ENCODE measurements at places on chromosomes 16 and 17.

DNA sequence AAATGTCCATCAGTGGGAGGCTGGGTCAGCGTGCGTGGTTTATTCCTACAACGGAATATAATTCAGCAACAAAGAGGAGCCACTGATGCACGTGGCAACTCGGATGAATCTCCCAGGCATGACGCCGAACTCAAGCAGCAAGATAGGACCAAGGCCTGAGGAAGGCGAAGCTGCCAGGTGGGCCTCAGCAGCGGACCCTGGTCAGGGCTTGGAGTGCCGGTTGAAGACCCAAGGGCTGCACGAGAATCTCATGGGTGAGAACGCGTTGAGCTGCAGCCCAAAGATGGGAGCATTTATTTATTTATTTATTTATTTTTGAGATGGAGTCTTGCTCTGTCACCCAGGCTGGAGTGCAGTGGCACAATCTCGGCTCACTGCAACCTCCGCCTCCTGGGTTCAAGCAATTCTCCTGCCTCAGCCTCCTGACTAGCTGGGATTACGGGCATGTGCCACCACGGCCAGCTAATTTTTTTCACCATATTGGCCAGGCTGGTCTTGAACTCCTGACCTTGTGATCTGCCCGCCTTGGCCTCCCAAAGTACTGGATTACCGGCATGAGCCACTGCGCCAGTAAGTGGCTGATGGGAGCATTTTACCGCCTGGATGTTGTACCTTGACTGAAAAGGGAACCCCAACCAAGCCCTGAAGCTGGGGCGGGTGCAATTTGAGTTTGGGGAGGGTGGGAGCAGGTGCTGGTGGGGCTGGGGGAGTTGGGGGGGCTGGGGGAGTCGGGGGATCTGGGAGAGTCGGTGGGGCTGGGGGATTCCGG, 18.1 kb upstream of the BAHCC1 start:
- no peak for DNase-seq

DNA sequence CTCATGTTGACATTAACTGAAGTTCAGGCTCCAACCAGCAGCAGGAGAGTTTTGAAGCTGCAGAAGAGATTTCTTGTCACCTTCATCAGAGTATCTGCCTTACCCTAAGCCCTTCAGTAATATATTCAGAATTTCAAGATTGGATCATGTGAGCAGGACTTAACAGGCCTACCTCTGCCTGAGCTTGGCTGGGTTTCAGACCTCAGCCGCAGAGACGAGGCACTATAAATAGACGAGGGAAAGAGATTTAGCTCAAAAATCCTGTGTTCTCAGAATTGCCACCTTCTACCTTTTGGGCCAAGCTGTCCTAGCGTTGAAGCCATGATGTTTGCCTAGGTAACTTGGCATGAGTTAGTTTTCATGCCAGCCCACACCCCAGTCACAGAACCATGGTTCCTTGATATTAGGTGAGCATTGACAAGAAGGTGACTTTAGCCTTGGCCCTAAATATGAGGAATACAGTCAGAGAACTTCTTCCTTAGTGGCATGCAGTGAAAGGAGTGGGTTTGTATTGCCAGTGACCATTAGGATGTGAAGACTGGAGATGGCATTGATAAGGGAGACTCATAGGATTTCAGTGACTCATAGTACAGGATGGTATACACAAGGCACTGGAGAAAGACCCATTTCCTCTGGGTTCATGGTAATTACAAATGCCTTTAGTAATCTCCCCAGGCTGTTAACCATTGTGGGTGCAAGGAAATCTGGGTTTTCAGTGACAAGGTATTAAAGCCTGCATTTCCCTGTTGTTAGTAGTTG, 224.3 kb downstream of the MSI2 start:
- DNase-seq, result no peak

- DNase-seq, result no peak
Measured at GRCh38 chr16:15658556-15658955, 8.5 kb downstream of the NDE1 start.

- no peak for DNase-seq
Measured at GRCh38 chr17:80816241-80817103, 175.2 kb upstream of the CHMP6 start.

- DNase-seq, result no peak
Measured at GRCh38 chr16:86380030-86380429, 130.3 kb upstream of the FOXF1 start.

GRCh38 chr17:41211845-41212466, 14.5 kb upstream of the KRTAP9-2 start:
- DNase-seq, result no peak

GRCh38 chr17:2262135-2262587, 41.4 kb downstream of the SMG6 start:
- no peak for DNase-seq

GRCh38 chr17:12709063-12709462, 43.4 kb downstream of the MYOCD start:
- no peak for DNase-seq

GRCh38 chr16:88705801-88706228, 393 bp downstream of the RNF166 start:
- no peak for DNase-seq

- no peak for DNase-seq
Measured at GRCh38 chr17:32584792-32585191, 98.0 kb downstream of the CDK5R1 start.

DNA sequence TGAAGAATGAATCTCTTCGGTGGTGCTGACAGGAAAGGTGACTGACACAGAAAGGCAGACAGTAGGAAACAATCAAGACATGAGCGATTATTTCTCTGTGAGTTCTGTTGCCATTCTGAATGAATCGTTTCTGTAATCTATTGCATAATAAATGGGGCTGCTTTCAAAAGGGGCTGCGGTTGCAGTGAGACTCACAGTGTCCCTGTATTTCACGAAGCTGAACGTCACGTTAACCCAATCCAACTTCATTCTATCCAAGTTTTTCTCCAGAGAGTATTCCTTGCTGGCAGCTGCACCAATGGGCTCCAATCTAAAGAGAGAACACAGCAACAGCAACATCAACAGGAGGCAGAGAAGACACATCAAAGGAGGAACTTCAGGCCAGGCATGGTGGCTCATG, 75.4 kb downstream of the DNAH3 start:
- DNase-seq, result no peak

DNA sequence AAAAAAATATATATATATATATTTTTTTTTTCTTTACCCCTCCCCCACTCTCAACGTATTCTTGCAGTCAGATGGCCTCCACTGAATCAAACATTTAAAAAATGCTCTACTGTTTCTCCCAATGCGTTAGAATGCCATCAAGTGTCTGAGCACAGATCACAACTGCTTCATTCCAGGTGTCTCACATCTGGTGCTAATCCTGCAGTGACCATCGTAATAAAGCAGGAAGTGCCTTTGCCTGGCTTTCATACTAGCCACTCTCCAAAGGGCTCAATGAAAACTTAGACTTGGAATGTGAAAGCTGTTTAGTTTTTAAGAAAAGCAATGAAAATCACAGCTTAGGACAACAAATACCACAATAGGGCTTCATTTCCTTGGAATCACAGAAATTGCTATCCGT, 37.2 kb downstream of the SKAP1 start:
- DNase-seq, result no peak

DNA sequence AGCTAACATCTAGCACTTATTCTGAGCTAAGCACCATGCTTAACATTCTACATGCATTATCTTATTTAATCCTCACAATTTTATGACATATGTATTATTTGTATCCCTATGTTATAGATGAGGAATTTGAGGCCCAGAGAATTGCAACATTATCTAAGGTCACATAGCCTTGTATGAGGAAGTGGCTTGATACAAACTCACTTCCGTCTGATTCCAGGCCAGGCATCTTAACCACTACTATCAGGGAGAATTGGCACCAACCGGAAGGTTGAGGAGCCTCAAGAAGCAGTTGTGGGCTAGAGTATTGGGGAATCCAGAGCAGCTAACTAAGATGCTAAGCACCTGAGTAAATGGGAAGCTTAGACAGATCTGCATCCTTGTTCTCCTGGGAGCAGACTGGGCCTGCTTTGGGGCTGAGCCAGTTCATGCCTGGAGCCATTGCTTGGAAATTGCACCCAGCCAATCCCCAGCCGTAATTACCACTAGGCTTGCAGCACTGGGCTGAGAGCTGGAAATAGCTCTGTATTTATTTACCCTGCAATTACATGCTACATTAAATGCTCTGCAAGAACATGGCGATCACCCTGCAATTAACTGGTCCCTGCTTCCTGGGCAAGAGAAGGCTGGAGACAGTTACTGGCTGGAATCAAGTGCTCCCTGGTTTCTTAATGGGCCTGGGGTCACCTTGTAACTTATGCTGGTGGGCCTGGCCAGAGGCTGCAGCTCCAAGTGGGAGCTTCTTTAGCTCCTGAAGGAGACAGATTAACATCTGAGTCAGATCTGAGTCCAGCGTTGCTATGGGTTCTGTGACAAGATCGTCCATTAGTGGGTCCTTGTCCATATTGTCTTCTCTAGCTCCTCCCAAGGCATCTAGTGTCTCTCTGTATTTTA, 273.1 kb upstream of the CCL2 start:
- DNase-seq, result no peak
